ENCODE measurements at places on chromosomes 11 and 22. TPM values are rescaled to one million over a fixed set of nuclear protein-coding genes. Genes with fewer than 3 reads are reported as not detected.

DNA sequence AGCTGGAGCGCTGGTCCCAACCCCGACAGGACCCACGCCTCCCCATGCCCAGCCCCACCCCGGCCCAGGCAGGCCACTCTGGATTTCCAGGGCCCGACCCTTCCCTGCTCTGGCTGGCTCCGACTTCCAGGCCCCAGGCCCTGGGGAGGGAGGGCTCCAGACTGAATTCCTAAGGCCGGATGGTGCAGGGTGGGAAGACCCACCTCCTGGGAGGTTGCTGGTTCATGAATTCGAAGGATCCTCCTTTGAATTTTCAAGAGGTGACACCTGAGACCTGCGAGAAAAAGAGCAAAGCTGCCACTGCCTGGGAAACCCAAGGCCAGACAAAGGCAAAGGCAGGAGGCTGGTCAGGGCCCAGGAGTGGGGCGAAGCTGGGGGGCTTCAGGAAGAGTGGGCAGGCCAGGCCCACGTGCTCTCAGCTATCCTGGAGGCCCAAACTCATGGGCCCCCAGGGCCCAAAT, 47.0 kb upstream of the LINC01488 start:
- DNase-seq = peak; percentile 5

RAC2 gene
- 5.1 TPM for total RNA-seq

GRCh38 chr22:25966448-25966913, 202.8 kb upstream of the SEZ6L start:
- no peak for DNase-seq

OR5A1 gene
- not detected for total RNA-seq
